Transverse colon (tissue), 4 donors: ENCODE measurements at places on chromosomes 4 and X. TPM values are rescaled to one million over a fixed set of nuclear protein-coding genes. Genes with fewer than 3 reads are reported as not detected.
A peak's percentile ranks its signal among the peaks of the same experiment; 100 is the strongest.

The FAM47A gene
- total RNA-seq: not detected

The ADH7 gene
- not detected for total RNA-seq

The AR gene
- total RNA-seq: 1.1 TPM

The SPANXN4 gene
- total RNA-seq: not detected

The SATL1 gene
- not detected for total RNA-seq

GRCh38 chr4:92514627-92515026 is 210.9 kb downstream of the GRID2 start:
- no peaks in the 10 kb centered on the region for H3K4me1 ChIP-seq
- H3K36me3 ChIP-seq: no peaks in the 10 kb centered on the region
- H3K27ac ChIP-seq: no peak overlapping the region
- no peak overlapping the region for H3K4me3 ChIP-seq
- no peak for DNase-seq

DNA sequence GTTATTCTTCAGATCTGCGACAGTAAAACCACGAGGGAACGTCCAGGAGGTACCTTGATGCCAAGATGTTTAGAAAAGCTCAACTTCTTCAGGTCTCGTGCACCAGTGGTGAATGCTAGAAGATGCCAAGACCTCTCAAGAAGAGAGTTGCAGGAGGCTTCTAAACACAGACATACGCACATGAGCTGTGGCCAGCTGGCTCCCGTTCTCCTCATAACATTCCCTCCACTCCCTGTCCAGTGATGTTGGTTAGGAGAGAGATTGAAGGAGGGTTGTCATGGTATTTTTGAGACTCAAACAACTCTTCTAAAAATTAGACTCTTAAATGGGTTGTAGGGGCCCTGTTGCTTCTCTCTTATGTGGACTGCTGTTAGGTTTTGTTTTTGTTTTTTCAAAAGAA is 184.3 kb downstream of the QDPR start:
- no peaks in the 10 kb centered on the region for H3K36me3 ChIP-seq
- no peak overlapping the region for H3K27ac ChIP-seq
- no peaks in the 10 kb centered on the region for H3K27me3 ChIP-seq
- H3K4me1 ChIP-seq: no peaks in the 10 kb centered on the region
- DNase-seq: no peak

GRCh38 chrX:71128915-71129765 is 10.7 kb downstream of the MED12 start:
- H3K4me3 ChIP-seq: no peak overlapping the region
- peaks cover 4% of the 10 kb centered on the region for H3K36me3 ChIP-seq
- H3K4me1 ChIP-seq: no peaks in the 10 kb centered on the region
- no peaks in the 10 kb centered on the region for H3K27me3 ChIP-seq

DNA sequence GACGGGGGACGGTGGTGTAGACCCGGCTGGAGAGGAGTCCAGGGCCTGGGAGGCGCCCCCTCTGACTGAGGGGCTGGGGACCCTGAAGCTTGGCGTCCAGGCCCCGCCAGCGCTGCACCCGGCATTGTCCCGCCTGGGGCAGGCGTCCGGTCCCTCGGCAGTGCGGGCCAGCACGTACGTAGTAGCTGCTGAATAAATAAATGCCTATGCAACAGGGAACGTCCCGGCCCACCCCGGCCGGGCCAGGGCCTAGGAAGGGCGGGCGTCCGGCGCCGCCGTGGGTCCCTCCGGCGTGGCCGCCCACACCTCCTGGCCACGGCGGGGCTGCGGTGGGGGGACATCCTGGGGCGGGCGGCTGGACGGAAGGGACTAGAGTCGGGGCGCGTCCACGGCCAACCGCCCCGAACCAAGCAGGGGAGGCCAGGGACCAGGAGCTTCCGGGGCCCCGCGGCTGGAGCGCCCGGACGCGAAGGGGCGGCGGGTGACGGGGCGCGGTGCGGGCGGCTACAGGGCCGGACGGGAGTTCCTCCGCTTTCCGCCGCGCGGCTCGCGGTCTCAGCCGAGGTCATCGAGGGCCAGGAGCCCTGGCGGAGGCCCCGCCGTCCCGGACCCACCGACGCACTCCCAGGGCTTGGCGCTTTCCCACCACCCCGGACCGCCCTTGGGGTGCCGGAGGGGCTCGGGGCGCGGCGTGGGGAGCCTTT is 886 bp upstream of the WWC2 start:
- peak; percentile 43 for DNase-seq
- no peaks in the 10 kb centered on the region for H3K4me1 ChIP-seq
- H3K27me3 ChIP-seq: peaks cover 66% of the 10 kb centered on the region
- H3K36me3 ChIP-seq: no peaks in the 10 kb centered on the region
- H3K27ac ChIP-seq: peak overlapping the region; percentile 92
- H3K4me3 ChIP-seq: peak overlapping the region; percentile 39

GRCh38 chrX:149948016-149948415 is 9.7 kb upstream of the EOLA2 start:
- H3K36me3 ChIP-seq: no peaks in the 10 kb centered on the region
- no peak overlapping the region for H3K27ac ChIP-seq
- no peaks in the 10 kb centered on the region for H3K4me1 ChIP-seq
- no peaks in the 10 kb centered on the region for H3K27me3 ChIP-seq

DNA sequence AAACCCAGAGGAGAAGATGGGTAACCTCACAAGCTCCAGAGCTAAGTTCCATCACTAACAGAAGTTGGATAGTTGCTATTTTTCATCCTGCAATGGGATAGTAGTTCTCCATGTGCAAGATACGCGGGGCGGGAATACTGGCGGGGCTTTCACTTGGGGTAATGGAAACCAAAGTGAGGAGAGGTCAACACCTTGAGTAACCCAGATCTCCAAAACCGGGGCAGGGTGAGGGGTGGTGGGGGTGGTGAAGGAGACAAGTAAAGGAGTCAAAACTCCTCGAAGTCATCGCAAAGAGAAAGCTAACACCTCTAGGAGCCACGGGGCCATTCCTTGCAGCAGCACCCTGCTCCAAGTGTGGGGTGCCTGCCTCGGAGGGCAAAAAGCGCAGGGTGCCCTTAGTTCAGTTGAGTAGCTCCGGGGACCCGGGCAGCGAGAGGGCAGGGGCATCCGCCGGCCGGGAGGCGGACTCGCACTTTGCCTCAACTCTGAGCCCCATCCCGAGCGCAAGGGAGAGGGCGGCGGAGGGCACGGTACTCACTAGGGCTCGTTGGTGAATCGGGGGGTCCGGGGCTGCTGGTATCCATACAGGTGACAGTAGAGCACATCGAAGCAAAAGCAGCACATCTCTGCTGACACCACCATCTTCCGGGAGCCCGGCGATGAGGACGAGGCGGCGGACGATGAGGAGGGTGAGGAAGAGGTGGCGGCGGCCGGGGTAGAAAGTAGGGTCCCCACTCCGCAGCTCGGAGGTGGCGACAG is 645 bp downstream of the AMMECR1 start:
- no peaks in the 10 kb centered on the region for H3K36me3 ChIP-seq
- H3K4me3 ChIP-seq: peak overlapping the region; percentile 90
- H3K27ac ChIP-seq: peak overlapping the region; percentile 84
- peak; percentile 17 for DNase-seq
- no peaks in the 10 kb centered on the region for H3K27me3 ChIP-seq
- peaks cover 13% of the 10 kb centered on the region for H3K4me1 ChIP-seq
